ENCODE measurements at places on chromosomes 2 and 18.

DNA sequence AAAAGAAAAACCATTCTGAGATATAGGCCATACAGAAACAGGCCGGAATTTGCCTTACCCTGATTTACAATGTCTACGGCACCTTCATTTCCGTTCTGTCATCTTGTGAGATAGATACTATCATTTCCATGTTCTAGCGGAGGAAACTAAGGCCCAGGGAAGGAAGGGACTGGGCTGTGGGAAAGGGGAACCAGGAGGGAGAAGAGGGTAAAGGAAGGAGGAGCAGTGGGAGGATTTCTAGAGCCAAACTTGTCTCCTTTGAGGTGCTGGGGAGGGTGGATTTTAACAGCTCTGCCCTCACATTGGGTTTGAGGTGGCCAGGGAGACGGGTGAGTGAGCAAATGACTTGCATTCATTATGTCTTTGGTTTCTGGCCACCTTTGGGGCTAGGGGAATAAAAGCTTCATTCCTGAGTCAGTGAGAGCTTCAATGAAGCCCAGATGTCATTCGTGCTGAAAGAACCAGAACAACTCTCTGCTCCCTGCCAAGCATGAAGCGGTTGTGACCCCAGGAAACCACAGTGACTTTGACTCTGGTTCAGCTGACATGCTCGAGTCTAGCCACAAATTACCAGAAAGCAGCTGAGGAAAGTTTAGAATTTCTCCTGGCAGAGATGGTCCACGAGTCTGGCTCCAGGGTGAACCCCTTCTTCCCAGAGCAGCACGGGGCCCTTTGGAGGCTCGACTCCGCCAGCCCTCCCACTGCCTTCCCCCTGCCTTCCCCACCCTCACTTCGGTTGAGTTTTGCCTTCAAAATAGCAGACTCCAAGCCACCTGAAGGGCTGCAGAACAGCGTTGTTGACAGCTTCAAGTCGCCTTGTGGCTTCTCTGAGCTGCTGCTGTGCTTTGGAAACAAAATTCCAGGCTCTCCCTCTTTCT lies 3.8 kb downstream of the ACTG2 start:
- no peak for DNase-seq

DNA sequence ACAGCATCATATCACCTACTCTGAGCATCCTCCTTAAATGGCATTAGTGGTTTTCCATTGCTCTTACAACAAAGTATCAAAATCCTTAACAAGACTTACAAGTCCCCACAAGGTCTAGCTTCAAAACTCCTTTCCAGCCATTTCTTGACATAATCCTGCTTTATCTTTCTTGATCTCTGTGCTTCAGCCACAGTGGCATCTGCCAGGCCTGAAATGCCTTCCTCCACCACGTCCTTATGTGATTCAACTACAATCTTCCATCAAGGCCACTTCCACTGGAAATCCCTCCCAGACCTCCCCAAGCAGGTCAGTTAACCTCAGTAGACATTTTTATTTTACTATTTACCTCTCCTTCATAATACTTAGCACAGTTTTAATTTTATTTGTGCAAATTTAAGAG lies 83.8 kb upstream of the CCDC150 start:
- peak; percentile 12 for DNase-seq

- no peak for DNase-seq
These were observed 56.6 kb downstream of the TRPM8 start for GRCh38 chr2:233973786-233974185.

GRCh38 chr2:86305915-86306254 lies 31.5 kb downstream of the REEP1 start:
- DNase-seq, result no peak

DNA sequence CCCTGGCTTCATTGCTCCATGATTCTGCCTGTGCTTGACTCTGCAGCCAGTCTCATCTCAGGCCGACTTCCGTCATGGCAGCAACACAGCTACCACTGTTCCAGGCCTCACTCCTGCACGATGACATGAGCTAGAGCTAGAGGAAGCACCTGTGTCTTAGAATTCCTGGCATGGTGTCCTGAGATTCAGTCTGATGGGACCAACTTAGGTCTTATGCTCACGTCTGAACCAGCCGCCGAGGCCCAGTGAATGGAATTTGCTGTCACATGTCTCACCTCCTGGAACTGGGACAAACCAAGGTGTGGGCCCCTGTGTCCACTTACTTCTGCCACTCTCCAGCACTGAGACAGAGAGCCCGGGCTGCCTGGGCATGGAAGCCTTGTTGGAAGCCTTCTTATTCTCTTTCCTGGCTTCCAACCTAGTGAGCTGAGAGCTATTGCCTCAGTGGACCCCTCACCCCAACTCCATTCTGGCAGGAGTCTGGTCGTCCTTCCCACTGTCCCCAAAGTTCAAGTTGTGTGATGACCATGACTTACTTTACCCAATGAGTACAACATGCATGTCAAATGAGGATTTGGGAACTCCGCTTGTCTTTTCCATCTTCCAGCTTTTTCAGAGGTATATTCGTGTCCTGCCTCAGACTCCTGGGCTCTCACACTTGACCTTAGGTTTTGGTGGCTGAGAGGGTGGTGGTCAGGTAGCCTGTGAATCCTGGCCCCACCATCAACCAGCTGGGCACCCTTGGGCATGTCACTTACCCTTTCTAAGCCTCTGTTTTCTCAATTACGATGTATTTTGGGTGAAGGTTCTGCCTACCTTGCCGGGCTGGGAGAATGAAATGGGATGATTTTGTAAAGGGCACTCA lies 39.1 kb upstream of the HS6ST1 start:
- no peak for DNase-seq
